SK-N-DZ (cell line): ENCODE measurements at places on chromosomes 3 and 15.

- no peak for DNase-seq
These were observed 228.8 kb downstream of the DIPK2A start for GRCh38 chr3:144200466-144200865.

- DNase-seq: no peak
These were observed 22.6 kb upstream of the RAD18 start for GRCh38 chr3:8985876-8986275.

DNA sequence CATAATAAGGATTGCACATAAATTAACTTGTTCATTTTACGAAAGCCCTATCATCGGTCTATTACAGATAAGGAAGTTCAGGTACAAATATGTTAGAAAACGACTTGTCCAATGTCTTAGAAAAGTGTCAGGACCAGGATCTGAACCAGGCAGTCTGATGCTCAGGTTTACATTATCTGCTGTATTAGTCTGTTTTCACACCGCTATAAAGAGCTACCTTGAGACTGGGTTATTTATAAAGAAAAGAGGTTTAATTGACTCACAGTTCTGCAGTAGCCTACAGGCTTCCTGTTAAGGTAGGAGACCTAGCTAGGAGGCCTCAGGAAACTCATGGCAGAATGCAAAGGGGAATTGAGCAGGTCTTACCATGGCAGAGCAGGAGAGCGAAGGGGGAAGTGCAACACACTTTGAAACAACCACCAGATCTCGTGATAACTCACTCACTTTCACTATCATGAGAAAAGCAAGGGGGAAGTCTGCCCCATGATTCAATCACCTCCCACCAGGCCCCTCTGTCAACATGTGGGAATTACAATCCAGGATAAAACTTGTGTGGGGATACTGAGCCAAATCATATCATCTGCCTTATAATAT is 45.8 kb upstream of the GOLIM4 start:
- DNase-seq: no peak

- DNase-seq: no peak
These were observed 358.3 kb upstream of the TPM1 start for GRCh38 chr15:62684123-62684808.

- no peak for DNase-seq
These were observed 2.6 kb downstream of the KIF7 start for GRCh38 chr15:89652666-89653065.

DNA sequence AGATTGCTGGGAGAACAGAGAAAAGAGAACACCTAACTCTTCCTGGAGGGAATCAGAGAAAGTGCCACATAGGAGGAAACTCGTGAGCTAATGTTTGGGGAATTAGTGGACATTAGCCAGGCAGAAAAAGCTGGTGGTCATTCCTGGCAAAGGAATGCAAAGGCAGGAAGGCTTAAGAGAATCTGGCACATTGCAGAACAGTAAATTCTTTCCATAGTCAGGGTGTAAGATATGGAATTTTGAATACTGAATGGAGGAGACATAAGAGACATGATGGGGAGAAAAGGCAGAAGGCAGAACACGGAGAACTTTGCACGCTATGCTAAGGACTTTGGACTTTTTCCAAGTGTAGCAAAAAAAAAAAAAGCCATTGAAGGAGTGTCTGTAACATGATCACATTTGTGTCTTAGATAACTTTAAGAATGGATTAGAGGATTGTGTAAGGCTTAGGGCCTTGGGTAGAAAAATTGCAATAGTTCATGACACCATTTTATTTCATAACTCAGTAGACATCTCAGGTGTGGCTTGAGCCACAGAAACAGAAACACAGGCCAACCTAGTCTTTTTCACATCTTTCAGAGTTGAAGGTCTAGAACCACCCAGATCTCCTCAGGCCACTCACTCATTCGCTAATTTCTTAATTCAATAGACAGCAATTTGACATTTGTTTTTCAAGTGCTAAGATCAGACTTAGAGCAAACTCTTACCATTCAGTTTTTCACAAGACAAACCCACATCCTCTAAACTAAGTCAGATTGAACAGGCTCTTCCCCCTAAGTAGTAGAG is 31.2 kb upstream of the CCDC80 start:
- no peak for DNase-seq

DNA sequence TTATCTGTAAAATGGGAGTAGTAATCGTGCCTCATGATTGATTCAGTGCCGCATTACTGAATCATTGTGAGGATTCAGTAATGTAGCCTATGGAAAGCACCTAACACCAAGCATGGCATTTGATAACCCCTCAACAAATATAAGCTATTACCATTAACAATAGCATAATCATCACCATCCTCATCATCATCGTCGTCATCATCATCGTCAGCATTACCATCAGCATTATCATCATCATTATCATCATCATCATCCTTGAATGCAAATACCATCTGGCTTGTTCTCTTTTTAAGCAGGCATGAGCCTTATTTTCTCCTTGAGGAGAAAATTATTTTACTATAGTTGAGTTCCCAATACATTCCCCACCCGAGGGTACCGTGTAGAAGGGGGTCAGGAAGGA is 115.4 kb upstream of the PTPRG start:
- no peak for DNase-seq

GRCh38 chr3:50364573-50365079 is 5.3 kb upstream of the TMEM115 start:
- DNase-seq: no peak

- no peak for DNase-seq
These were observed 29.8 kb upstream of the EPHB3 start for GRCh38 chr3:184531626-184532280.

- no peak for DNase-seq
These were observed 19.8 kb downstream of the ST3GAL6 start for GRCh38 chr3:98782824-98783500.

GRCh38 chr3:2713923-2714322 is 396.3 kb downstream of the IL5RA start:
- DNase-seq: no peak

DNA sequence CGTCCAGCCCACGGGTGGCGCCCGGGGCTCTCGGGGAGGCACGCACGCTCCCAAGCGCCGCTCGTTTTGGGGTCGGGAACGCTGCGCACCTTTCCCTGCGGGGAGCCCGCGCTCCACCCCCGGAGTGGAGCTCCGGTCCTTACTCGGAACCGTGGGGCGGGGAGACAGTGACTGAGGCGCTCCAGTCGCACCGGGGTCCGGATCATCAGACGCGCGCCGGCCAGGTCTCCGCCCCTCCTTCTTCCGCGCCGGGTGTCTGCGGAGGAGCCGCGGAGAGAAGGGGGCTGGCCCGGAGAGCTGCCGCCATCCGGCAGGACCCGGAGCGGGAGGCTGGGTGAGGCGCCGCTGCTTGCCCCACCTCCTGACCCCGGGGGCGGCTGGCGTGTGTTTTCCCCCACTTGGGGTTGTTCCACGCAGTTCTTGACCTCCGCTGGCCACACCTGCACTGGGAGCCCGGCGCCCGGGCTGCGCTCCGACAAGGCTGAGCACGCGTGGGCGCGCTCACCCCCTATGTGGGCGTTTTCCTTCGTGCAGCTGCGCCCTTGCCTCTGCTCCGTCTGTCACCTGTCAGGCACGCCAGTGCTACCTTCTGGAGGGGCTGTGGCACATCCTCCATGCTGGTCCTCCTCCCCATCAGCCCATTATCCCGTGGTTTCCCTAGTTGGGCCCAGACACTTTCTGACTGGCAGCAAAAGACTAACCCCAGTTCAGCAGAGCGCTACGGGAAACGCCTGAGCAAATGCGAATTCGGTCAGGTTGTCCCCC is at the start of gene MCF2L2:
MCF2L2 (minus strand) TSS at position 173 of the 765 bp plus-strand sequence. CDS start 642 bp downstream, outside the sequence.
- peak; percentile 56 for DNase-seq

DNA sequence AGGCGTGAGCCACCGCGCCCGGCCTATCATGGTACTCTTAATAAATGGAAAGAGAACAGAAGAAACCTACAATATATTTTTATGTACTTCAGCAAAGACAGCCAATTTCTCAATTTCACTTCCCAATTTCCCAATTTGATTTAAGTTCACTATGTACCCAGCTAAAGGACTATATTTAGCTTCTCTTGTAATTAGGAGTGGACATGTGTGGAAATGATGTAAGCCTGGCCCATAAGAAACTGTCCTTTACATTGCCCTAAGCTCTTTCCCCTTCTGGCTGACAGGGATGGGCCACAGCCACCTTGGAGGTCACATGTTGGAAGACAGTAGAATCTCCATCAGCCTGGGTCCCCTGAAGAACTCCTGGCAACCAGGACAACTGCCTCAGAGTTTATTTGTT is 6.2 kb downstream of the TMEM39A start:
- no peak for DNase-seq

DNA sequence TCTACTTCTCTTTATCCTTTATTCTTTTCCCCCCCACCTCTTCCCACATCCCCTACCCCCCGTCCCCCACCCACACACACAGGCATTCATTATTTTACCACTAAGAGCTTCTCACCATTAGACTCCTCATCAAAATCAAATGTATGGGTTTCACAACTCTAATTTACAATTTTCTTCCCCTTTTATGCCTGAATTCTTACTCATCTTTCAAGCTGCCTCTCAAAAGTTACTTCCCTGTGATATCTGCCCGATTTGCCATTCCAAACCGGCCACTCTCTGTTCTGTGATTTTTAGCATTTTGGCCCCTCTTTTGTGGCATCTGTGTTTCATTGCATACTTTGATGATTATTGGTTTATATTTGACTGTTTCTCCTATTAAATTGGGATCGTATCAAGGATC is 42.2 kb downstream of the SLC9A9 start:
- no peak for DNase-seq

- DNase-seq: no peak
These were observed 49.8 kb downstream of the NIPA2 start for GRCh38 chr15:22888120-22888859.

GRCh38 chr3:55197021-55197420 is 269.2 kb upstream of the LRTM1 start:
- no peak for DNase-seq

GRCh38 chr3:118527514-118528044 is 507.1 kb downstream of the IGSF11 start:
- no peak for DNase-seq

DNA sequence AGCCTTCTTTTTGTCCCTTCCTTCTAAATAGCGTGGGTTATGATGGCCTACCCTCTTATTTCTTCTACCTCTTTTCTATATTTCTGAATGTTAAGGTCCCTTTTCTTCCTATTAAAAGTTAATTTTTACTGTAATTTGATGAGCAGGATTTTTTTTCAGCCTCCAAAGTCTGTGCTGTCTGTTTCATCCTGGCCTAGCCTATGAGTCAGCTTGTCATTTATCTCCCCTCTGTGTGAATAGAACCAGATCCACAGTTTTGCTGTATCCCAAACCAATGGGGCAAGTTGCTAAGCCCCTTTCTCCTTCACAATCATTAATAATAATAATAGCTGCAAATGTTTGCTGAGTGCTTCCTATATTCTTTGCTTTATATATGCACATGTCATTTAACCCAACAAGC is 18.1 kb upstream of the C3orf38 start:
- DNase-seq: no peak

- peak; percentile 79 for DNase-seq
These were observed 50.3 kb downstream of the CHSY1 start for GRCh38 chr15:101201411-101202174.

DNA sequence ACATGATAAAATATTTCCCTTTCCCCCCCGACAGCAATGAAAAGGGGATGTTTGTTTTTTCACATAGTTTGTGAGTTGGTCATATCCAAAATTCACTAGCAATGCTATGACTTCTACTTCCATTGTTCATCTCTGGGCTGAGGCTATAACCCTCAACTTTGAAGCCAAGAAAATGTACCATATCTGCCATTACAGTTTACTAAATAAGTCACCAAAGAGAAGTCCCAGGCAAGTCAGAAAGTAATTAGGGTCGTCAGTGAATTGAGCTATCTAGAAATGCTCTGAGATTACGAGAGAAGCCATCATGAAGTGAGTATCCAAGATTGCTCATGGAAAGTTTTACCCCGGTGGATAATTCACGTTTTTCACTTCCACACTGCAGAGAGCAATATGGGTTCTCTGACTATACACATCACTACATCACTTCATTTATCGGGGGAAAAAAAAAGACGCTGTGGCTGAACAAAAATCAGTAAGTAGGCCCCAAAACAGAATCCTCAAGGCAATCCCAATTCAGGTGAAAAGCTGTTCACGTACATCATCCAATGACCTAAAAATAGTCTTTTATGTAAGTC is 1.4 kb downstream of the PEAK1 start:
- no peak for DNase-seq

DNA sequence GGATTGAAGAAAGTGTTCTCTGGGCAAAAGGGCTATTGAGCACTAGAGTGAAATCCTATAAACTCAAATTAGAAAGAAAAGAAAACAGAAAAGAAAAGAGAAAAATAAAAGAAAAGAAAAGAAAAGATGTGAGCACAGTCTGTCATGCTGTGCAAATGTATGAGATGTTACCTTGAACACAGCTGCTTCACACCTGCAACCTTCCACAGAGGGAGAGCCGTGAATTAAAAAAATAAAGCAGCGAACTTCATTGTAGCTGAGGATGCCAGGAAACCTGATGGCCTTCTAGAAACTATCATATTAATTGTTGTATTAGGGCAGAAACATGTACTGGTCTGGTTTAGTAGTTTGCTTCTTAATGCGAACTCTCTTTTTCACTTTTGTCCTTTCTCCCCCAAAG is 88.0 kb upstream of the SATB1 start:
- no peak for DNase-seq

DNA sequence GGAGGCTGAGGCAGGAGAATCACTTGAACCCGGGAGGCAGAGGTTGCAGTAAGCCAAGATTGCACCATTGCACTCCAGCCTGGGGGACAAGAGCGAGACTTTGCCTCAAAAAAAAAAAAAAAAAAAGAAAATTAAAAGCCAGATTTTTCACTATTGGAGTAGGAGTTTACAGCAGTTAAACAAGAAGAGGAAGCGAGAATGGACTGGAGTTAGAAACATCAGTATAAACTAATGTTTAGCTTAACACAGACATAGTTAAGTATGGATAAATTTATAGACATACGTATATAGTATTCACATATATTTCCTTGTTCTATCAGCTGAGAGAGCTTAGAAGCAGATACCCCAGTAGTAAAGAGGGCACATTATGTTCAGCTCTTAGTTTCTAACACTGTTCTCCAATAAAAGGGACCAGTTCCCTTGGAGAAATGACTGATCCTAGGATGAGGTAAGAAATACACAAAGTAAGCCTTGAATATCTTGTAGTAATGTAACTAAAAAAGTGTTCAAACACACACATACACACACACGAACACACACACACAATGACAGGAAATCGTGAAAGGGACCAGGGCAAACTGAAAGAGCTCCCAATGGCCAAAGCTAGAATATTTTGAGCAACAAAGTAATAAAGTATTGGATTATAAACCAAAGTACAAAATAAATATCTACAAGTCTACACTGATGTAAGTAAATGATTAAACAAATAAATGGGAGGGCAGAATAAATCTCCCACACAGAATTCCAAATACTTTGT is 25.1 kb downstream of the PIK3CB start:
- DNase-seq: no peak

DNA sequence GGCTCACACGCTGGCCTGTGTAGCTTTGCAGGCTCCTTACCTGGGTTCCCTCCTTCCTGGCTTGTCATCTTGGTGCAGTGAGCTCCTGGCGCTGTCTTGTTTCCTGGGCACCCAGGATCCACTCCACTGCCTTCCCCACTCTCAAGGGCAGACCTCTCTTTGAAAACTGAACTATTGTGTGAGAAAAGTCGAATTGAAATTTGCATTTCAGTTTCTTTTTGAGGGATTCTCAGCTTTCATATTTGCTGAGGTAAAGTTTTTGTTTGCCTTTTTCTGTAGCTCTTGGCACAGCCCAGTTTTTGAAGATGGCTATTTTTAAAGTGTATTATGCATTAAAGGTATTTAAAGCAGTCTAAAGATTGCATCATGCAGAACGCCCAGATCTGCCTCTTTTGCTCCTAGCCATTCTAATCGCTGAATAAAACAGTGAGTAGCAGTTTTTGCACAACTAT is 70.1 kb downstream of the CCK start:
- no peak for DNase-seq
